ENCODE measurements at places on chromosomes 3 and 15. TPM values are rescaled to one million over a fixed set of nuclear protein-coding genes. Genes with fewer than 3 reads are reported as not detected.

Gene DTWD1
- 21.1 TPM for total RNA-seq

Gene CFAP91
- 0.24 TPM for total RNA-seq

Gene SSR3
- 149 TPM for total RNA-seq

Gene HCN4
- total RNA-seq: not detected

DNA sequence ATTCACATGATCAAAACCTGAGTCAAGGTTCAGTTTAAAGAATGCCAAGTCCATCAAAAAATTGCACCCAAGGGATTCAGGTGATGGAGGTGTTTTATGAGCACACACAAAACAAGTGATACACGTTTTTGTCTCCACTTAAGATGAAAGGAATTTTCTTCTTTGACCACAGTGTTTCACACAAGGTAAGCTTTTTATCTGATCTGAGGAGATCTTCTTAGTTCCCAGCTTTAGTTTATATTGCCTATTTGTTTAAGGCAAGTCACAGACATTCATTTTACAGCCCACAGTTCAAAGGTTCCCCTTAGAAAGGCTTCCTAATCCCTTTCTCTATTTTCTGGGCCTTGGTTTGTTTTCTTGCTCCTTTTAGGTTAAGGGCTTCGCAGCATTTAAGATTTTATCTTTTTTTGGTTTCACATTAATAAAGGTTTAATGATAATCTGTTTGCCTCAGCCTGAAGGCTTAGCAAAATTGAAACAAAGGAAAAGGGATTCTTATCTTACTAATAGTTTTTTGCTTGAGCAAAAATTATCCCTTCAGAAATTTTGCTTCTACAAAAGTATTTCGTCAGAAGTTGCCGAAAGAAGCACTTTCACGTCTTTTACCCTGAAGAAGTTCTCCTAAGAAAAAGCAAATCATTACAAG is 420.5 kb upstream of the NAALADL2 start:
- H3K4me1 ChIP-seq: peaks cover 10% of the 10 kb centered on the region
- no peaks in the 10 kb centered on the region for H3K36me3 ChIP-seq
- no peak overlapping the region for H3K4me3 ChIP-seq
- H3K27me3 ChIP-seq: peaks cover 19% of the 10 kb centered on the region
- DNase-seq: no peak

DNA sequence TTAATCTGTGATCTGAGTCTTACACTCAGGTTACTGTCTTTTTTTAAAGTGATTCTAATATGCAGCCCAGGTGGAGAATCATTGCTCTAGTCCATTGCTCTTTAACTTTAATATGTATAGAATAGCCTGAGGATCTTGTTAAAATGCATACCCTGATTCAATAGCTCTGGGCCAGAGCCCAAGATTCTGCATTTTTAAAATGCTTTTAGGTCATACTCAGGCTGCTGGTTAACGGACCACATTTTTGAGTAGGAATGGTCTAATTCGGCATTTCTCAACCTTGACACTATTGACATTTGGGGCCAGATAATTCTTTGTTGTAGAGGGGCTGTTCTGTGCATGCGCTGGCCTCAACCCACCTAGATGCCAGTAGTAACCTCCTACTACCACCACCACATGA is 20.9 kb upstream of the FSTL1 start:
- H3K4me3 ChIP-seq: no peak overlapping the region
- H3K36me3 ChIP-seq: no peaks in the 10 kb centered on the region
- no peak for DNase-seq
- no peak overlapping the region for H3K27ac ChIP-seq
- H3K27me3 ChIP-seq: peaks cover 5% of the 10 kb centered on the region

Gene TIGIT
- total RNA-seq: 5.8 TPM

- no peak overlapping the region for H3K4me3 ChIP-seq
- H3K4me1 ChIP-seq: no peaks in the 10 kb centered on the region
- no peaks in the 10 kb centered on the region for H3K36me3 ChIP-seq
- no peak overlapping the region for H3K27ac ChIP-seq
- peaks cover 1% of the 10 kb centered on the region for H3K27me3 ChIP-seq
- DNase-seq: no peak
Measured at GRCh38 chr15:76200083-76200465, 111.2 kb downstream of the ETFA start.

DNA sequence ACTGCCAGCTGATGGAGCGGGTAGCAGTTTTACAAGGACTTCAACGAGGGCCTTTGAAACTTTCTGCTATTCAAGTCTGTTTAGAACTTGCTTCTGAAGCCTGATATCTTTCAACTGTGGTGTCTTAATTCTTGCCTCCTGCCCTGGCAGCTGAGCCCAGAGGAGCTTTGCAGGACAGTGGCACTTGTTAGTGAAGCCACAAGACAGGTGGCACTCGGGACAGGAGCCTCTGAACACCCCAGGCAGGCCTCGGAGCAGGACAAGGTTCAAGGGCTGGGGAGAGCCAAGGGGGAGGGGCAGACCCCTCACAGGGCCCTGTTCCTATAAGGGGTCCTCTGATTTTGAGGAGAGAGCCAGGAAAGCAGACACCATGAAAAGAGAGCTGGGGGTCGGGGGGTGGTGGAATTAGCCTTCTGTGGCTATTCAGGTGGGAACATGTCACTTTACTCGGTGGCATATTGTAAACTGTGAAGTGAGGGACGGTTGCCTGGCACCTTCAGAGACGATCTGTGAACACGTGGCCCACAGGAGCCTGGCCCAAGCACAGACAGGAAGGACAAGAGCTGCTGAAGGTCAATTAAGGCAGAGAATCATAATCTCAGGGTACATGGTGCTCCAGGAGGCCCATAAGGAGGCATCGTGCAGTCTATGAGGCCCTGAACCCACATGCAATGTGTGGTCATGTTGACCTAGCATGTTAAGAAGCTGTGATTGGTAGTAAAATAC is 30.1 kb upstream of the KY start:
- no peak overlapping the region for H3K27ac ChIP-seq
- no peak overlapping the region for H3K4me3 ChIP-seq
- H3K36me3 ChIP-seq: no peaks in the 10 kb centered on the region
- no peaks in the 10 kb centered on the region for H3K4me1 ChIP-seq

GRCh38 chr15:94503293-94503692 is 271.9 kb downstream of the MCTP2 start:
- peaks cover 5% of the 10 kb centered on the region for H3K27me3 ChIP-seq
- H3K4me1 ChIP-seq: no peaks in the 10 kb centered on the region
- H3K36me3 ChIP-seq: no peaks in the 10 kb centered on the region
- DNase-seq: no peak
- no peak overlapping the region for H3K27ac ChIP-seq

- DNase-seq: no peak
- no peaks in the 10 kb centered on the region for H3K36me3 ChIP-seq
- H3K27me3 ChIP-seq: peaks cover 3% of the 10 kb centered on the region
Measured at GRCh38 chr3:155352900-155353490, 59.5 kb upstream of the STRIT1 start.

DNA sequence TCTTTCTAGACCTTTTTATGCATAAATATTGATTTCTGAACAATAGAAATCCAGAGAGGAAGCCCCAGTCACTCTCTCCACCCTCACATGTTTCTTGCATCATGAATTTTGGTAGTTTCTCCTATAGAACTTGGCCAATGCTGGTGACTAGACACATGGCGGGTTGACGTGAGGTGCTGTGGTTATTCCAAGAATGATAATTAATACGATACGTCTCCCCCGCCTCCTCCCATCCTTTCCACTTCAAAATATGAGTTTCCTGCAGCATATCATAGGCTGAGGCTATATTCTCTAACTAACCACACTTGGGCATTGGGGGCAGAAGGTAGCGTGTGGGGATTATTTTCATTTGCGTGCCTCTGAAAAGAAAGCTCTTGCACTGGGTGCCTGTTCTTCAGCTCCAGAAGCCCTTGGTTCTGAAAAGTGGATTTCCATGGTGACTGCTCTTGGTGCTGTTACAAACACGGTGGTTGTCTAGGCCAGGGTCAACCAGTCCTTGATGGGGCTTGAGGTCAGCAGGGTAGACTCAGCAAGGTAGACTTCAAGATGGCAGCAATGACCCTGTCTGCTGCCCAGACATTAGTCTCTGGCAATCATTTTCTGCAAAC is 5.3 kb downstream of the TNFSF10 start:
- H3K4me1 ChIP-seq: peaks cover 80% of the 10 kb centered on the region
- H3K36me3 ChIP-seq: peaks cover 76% of the 10 kb centered on the region
- no peaks in the 10 kb centered on the region for H3K27me3 ChIP-seq
- peak; percentile 57 for DNase-seq
- peak overlapping the region; percentile 97 for H3K27ac ChIP-seq
- H3K4me3 ChIP-seq: peak overlapping the region; percentile 88

Gene MAGI1
- 0.69 TPM for total RNA-seq

DNA sequence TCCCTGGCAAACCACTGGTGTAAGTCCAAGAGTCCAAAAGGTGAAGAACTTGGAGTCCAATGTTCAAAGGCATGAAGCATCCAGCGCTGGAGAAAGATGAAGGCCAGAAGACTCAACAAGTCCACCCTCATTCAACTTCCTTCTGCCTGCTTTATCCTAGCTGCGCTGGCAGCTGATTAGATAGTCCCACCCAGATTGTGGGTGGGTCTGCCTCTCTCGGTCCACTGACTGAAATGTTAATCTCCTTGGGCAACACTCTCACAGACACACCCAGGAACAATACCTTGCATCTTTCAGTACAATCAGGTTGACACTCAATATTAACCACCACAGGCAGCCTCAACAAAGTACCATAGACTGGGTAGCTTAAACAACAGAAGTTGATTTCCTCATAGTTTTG is 245.9 kb upstream of the IGF1R start:
- H3K36me3 ChIP-seq: no peaks in the 10 kb centered on the region
- H3K27me3 ChIP-seq: no peaks in the 10 kb centered on the region
- no peak for DNase-seq
- no peaks in the 10 kb centered on the region for H3K4me1 ChIP-seq
- H3K4me3 ChIP-seq: no peak overlapping the region

Gene GP9
- total RNA-seq: not detected
